Dermis blood vessel endothelial cell (primary cell): ENCODE measurements at places on chromosomes 3 and 15.

DNA sequence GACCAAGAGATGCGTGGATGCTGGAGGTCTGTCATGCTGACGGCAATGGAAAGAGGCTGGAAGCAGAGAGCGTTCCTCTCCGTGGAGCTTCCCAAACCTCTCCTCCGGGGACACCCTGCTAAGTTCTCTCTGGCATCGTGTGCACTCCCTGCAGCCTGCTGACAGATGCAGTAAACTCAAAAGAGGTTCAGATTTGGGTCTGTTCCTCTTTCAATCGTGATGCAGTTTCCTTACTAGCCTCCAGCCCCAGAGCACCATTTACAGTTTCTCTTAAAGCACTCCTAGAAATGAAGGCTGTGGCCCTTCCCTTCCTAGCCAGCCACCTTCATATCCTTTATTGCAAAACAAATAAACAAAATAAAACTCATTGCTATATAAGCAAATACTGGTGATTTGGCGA is 47.3 kb upstream of the LRRC58 start:
- no peak for DNase-seq

GRCh38 chr15:70560617-70561328 is 202.6 kb downstream of the UACA start:
- DNase-seq, result no peak

DNA sequence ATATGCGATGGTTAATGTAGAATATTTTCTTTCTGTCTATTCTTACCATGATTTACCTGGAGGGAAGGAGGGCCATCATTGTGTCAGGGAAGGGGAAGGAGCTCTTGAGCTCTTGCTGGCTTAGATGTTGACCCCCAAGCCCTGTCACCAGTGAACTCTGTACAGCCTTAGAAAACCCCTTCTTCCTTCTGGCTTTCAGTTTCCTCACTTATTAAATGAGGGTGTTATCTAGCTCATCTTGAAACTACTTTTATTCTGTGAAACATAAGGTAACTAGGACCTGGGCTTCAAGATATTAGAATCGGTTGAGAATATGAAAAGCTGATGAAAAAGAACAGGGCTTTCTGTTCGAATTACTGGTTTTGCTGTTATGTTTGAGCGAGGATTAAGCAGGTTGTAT is 25.1 kb upstream of the UTS2B start:
- no peak for DNase-seq

GRCh38 chr3:8560366-8561007 is 58.9 kb downstream of the LMCD1 start:
- no peak for DNase-seq

DNA sequence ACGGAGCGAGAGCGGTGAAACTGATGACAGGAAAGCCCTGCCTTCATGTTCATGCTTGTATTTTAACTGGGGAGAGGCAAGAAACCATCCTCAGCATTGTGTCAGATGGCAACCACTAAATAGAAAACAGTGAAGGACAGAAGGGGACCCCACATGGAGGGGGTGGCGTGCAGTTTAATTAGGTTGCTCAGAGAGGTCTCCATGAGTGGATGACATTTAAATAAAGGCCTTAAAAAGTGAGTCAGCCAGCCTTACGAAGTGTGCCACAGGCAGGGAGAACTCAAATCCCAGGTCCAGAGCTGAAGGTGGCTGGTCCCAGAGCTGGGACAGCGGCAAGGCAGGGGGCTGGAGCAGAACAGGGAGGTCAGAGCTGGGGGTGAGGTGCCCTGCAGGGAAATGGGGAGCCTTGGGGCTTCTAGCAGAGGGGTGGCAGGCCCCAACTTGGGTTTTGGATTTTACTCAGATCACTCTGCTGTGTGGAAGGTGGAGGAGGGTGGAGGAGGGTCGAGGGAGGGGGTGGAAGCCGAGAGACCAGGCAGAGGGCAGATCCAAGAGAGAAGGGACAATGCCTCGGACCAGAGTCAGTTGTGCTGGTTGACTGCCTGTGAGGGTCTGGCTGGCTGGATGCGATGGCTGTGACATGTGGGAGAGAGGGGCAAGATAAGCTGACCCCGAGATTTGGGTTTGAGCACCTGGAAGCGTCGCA is 73.7 kb downstream of the KLF13 start:
- no peak for DNase-seq

- peak; percentile 91 for DNase-seq
Measured at GRCh38 chr15:99104788-99105513, at the start of gene SYNM. TSS of gene SYNM (plus strand) at chr15:99105080. CDS start at chr15:99105200, 120 bp downstream.

GRCh38 chr3:127587876-127588275 is 2.7 kb downstream of the TPRA1 start:
- no peak for DNase-seq
